MM.1S (cell line): ENCODE measurements at places on chromosomes 5 and 9.

- no peak for DNase-seq
Measured at GRCh38 chr5:100175346-100175745, 359.8 kb upstream of the FAM174A start.

- no peak for DNase-seq
Measured at GRCh38 chr9:125992557-125992956, 245.4 kb downstream of the PBX3 start.

GRCh38 chr5:172274951-172275753 lies 8.4 kb downstream of the UBTD2 start:
- no peak for DNase-seq

- no peak for DNase-seq
Measured at GRCh38 chr5:62727184-62727583, 148.6 kb downstream of the LRRC70 start.

- no peak for DNase-seq
Measured at GRCh38 chr5:134945041-134945440, 22.7 kb upstream of the CATSPER3 start.
